ENCODE measurements at places on chromosomes 7 and 10.

GRCh38 chr7:155205368-155206317 lies 92.0 kb upstream of the INSIG1 start:
- peaks cover 27% of the 10 kb centered on the region for H3K4me1 ChIP-seq
- H3K36me3 ChIP-seq = peaks cover 4% of the 10 kb centered on the region
- no peaks in the 10 kb centered on the region for H3K27me3 ChIP-seq
- peak overlapping the region; percentile 67 for H3K27ac ChIP-seq

- no peak for DNase-seq
- no peaks in the 10 kb centered on the region for H3K27me3 ChIP-seq
- peaks cover 5% of the 10 kb centered on the region for H3K36me3 ChIP-seq
- H3K4me1 ChIP-seq = peaks cover 4% of the 10 kb centered on the region
- no peak overlapping the region for H3K4me3 ChIP-seq
- H3K27ac ChIP-seq = no peak overlapping the region
Observed at GRCh38 chr10:101967713-101968112, 88.3 kb downstream of the ARMH3 start.

- H3K4me3 ChIP-seq = peak overlapping the region; percentile 26
- peaks cover 3% of the 10 kb centered on the region for H3K4me1 ChIP-seq
- peaks cover 73% of the 10 kb centered on the region for H3K27me3 ChIP-seq
- H3K36me3 ChIP-seq = no peaks in the 10 kb centered on the region
Observed at GRCh38 chr10:120459185-120459584, 2.2 kb downstream of the PLPP4 start.

GRCh38 chr10:107653832-107654287 lies 489.4 kb upstream of the SORCS1 start:
- H3K4me1 ChIP-seq = peaks cover 5% of the 10 kb centered on the region
- H3K27ac ChIP-seq = no peak overlapping the region
- DNase-seq = no peak
- H3K27me3 ChIP-seq = no peaks in the 10 kb centered on the region

GRCh38 chr7:24434972-24435371 lies 138.3 kb upstream of the PALS2 start:
- peaks cover 9% of the 10 kb centered on the region for H3K27me3 ChIP-seq
- no peak for DNase-seq
- peaks cover 4% of the 10 kb centered on the region for H3K4me1 ChIP-seq
- H3K36me3 ChIP-seq = no peaks in the 10 kb centered on the region

DNA sequence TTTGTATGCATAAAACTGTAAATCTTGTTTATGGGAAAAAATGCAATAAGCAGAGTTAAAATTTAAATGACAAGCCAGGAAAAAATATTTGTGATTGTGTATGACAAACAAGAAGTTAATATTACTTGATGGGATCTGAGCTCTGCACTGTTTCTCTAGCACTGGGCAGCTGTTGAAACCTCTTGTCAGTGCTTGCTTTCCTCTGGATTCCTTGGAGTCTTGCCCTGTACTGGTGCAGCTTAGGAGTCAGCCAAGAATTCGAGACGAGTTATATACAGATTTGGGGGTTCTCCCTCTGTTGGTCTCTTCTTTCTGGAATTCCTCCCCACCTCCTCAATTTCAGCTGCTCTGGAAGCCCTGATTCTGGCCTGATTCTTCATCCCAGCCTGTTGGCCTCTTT lies 24.3 kb upstream of the OPN4 start:
- peaks cover 39% of the 10 kb centered on the region for H3K27me3 ChIP-seq
- no peaks in the 10 kb centered on the region for H3K36me3 ChIP-seq
- H3K4me3 ChIP-seq = no peak overlapping the region
- peaks cover 3% of the 10 kb centered on the region for H3K4me1 ChIP-seq
- DNase-seq = no peak

DNA sequence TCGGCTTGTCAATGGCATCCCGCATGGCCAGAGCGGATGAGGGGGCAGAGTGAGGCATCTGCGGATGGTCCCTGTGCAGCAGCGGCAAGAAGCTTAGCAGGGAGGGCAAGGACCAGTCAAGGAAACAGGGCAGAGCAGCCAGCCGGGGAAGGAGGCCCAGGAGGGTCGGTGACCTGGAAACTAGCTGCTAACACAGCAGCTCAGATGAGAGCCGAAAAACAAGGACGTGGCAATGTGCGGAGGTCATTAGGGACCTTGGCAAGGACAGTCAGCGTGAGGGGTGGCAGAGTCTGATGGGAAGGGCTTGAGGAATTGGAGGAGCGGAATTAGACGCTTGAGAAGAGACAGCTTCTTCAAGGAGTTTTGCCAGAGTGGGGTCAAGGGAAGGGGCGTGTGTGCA lies 20.1 kb upstream of the SH2B2 start:
- no peaks in the 10 kb centered on the region for H3K36me3 ChIP-seq
- no peak overlapping the region for H3K27ac ChIP-seq
- H3K27me3 ChIP-seq = peaks cover 8% of the 10 kb centered on the region
- H3K4me1 ChIP-seq = peaks cover 20% of the 10 kb centered on the region
- no peak overlapping the region for H3K4me3 ChIP-seq

DNA sequence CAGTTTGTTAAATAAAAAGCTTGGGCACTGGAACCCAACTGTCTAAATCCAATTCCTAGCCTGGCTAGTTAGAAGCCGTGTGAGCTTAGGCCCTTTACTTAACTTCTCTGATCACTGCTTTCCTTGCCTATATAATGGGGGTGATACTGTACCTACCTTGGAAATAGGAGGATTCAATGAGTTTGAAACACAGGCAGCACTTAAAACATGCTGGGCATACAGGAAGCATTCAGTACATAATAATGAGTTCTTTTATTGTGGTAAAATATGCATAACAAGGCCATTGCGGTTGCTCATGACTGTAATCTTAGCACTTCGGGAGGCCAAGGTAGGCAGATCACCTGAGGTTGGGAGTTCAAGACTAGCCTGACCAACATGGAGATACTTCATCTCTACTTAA lies 47.4 kb upstream of the SEPHS1 start:
- H3K4me1 ChIP-seq = no peaks in the 10 kb centered on the region
- H3K27me3 ChIP-seq = peaks cover 3% of the 10 kb centered on the region
- H3K4me3 ChIP-seq = no peak overlapping the region
- DNase-seq = no peak
- H3K27ac ChIP-seq = no peak overlapping the region

DNA sequence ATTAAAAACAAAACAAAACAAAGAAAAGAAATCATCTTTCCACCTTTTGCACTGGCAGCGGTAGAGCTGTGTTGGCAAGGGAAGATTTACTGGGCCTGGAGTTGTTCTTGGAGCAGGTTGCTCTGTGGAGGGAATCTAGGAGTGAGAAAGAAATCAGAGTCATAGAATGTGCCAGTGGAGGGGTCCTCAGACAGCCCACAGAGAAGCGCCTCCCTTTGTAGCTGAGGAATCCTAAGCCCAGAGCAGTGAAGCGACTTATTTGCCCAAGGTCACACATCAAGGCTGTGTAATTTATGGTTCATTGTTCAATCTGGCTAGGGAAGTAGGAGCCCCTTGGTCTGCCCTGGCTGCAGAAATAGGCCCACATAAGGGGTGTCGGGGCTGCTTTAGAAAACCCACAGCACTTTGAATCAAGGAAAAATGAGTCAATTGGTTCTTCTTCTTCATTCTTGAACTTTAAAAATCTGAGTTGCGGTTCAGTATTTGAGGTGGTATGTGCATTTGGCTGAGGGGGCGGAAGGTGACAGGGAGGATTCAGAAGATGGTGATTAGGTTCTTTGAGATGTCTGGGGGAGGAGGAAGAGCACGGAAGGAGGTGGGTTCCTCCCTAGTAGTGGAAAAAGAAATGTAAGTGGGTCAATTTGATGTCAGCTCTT lies 253.7 kb downstream of the PTEN start:
- no peak overlapping the region for H3K27ac ChIP-seq
- no peaks in the 10 kb centered on the region for H3K36me3 ChIP-seq
- no peaks in the 10 kb centered on the region for H3K4me1 ChIP-seq
- no peak for DNase-seq

DNA sequence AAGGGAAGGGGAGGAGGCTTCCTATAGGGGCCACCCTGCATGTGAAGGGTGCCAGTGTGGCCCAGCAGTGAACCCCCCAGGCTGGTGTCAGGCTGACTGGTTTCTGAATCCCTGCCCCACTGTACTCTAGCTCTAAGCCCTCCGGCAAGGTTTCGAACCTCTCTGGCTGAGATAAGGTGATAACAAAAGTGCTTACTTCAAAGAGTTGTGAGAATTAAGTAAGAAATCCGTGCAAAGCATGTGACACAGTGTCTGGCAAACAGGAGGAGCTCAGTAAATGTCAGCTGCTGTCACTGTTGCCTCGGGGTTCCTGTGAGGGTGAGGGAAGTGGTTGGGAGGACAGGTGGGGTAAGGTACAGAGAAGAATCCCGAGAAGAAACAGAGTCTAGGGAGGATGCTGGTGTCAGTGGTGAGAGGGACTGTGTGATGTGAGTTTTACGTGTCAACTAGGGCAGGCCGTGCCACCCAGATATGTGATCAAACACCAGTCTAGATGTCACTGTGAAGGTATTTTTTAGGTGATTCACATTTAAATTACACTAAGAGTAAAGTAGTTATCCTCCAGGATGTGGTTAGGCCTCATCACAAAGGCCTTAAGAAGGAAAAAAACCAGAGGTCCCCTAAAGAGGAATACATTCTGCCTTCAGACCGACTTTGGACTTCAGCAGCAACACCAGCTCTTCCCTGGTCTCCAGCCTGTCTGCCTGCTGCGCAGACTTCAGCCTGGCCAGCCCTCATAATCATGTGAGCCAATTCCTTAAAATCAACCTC lies 64.4 kb downstream of the BPGM start:
- H3K27ac ChIP-seq = no peak overlapping the region
- no peak overlapping the region for H3K4me3 ChIP-seq
- H3K36me3 ChIP-seq = no peaks in the 10 kb centered on the region
- no peaks in the 10 kb centered on the region for H3K4me1 ChIP-seq

DNA sequence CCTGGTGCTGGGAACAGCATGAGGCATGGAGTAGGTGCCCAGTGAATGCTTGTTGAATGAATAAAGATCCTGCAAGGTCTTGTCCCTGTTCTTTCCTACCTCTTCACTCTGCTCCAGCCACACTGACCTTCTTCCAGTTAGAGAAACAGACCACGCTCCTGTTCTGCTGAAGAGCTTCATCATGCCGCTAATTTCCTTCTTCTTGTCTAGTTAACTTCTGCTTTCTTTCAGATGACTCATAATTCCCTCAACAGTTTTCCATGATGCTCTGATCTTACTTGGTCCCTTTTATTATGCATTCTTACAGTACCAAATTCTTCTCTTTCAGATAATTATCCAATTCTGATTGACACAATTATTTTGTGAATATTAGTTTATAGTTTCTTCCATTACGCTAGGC lies 59.5 kb upstream of the C1QL3 start:
- no peak for DNase-seq
- no peak overlapping the region for H3K4me3 ChIP-seq
- H3K27me3 ChIP-seq = peaks cover 44% of the 10 kb centered on the region
- H3K27ac ChIP-seq = no peak overlapping the region
- peaks cover 4% of the 10 kb centered on the region for H3K4me1 ChIP-seq
- no peaks in the 10 kb centered on the region for H3K36me3 ChIP-seq

DNA sequence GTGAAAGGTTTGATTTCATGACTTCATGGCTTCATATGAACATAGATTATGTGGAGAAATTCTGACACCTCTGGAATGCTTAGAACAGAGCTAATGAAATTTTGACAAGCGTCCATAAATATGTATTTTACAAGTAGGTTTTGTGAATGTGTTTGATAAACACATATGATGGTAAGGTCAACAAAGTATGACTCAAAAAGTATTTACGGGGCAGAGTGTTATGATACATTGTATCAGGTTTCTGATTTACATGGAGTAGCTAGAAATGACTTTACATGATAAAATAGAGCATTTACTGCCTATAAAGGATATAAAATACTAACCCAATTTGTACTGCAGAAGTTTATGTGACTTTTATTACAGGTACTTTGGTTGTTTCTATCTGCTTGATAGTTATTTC lies 206.3 kb downstream of the MDFIC start:
- H3K27me3 ChIP-seq = no peaks in the 10 kb centered on the region
- H3K36me3 ChIP-seq = no peaks in the 10 kb centered on the region
- no peak overlapping the region for H3K27ac ChIP-seq
- no peak overlapping the region for H3K4me3 ChIP-seq
- H3K4me1 ChIP-seq = no peaks in the 10 kb centered on the region

GRCh38 chr10:3241274-3241921 lies 68.8 kb upstream of the PITRM1 start:
- H3K27ac ChIP-seq = no peak overlapping the region
- no peak for DNase-seq
- H3K27me3 ChIP-seq = peaks cover 2% of the 10 kb centered on the region
- peaks cover 23% of the 10 kb centered on the region for H3K4me1 ChIP-seq
- no peaks in the 10 kb centered on the region for H3K36me3 ChIP-seq

DNA sequence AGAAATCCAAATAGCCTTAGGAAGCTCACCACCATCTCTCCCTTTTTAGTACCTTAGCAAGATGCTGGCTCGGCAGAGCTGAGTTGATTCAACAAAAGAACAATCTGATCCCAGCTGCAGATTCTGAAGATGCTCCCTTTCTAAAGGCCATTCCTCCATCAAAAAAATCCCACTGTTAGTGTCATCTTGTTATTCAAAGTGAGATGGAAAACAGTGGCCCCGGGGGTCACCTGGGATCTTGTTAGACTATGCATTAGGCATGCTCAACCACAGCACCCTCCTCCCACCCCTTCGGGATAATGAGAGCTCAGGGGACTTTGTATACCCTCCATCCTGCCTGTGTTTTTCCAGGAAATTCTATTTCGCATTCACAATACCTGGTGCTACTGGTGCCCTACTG lies 2.4 kb downstream of the NCAPG2 start:
- H3K4me1 ChIP-seq = peaks cover 40% of the 10 kb centered on the region
- H3K4me3 ChIP-seq = peak overlapping the region; percentile 85
- no peak for DNase-seq
- no peaks in the 10 kb centered on the region for H3K27me3 ChIP-seq
- no peak overlapping the region for H3K27ac ChIP-seq

DNA sequence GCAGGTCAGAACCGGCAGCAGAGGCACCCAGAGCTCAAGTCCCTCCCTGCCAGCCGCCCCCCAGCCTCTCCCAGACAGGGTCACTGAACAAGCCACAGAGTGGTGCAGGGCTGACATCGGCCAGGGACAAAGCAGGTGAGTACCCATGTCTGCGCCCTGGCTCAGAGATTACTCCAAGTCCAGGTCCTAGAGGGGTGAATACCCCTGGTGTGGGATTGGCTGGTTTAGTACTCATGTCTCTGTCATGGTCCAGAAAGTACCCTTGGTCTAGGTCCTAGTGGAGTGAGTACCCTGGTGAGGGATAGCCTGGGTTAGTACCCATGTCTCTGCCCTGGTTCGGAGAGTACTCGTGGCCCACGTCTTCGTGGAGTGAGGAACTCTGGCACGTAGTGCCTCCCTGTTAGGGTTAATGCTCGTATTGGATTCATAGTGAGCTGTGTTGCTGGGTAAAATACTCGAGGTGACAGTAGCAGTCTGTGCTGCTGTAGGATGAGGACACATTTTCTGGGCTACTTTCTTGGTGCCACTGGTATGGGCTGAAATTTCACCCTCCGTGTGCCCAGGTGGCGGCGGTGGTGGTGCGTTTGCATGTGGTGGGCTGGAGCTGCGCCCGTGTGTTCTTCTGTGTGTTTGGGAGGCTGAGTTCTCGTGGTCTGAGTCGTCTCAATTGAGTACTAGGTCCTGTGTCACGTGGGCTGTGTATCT lies 25.5 kb upstream of the KNDC1 start:
- peaks cover 6% of the 10 kb centered on the region for H3K27me3 ChIP-seq
- H3K36me3 ChIP-seq = no peaks in the 10 kb centered on the region

- H3K27me3 ChIP-seq = no peaks in the 10 kb centered on the region
- peak overlapping the region; percentile 43 for H3K27ac ChIP-seq
- no peak overlapping the region for H3K4me3 ChIP-seq
- peaks cover 26% of the 10 kb centered on the region for H3K4me1 ChIP-seq
- no peaks in the 10 kb centered on the region for H3K36me3 ChIP-seq
- no peak for DNase-seq
Observed at GRCh38 chr10:5291501-5292195, 73.1 kb upstream of the UCN3 start.

Measured in neural crest cell (in vitro differentiated cells).